ENCODE measurements at places on chromosomes 2 and 18.

GRCh38 chr2:29699045-29699444, 222.3 kb downstream of the ALK start:
- no peak for DNase-seq

GRCh38 chr18:79540161-79540903, 139.3 kb upstream of the CTDP1 start:
- no peak for DNase-seq

- no peak for DNase-seq
These were observed 555.2 kb downstream of the DCDC2C start for GRCh38 chr2:4258563-4258962.

DNA sequence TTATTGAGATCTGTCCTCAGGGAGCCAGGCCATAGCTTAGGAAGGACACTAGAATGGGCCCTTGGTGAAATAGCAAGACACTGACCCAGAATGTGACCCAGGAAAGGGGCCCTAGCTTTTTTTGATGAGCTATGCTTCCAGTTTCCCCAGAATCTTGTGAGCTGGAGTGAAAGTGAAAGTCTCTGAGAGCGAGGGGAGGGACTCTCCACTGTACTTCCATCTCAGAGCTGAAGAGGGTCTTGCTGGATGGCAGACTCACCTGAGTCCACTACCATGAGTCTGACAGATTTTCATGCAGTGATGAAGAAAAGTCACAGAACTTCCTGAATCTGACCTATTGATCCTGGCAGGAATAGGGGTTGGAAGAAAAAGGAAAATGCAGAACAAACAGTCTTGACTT, 3.1 kb downstream of the ARHGAP25 start:
- DNase-seq: no peak

DNA sequence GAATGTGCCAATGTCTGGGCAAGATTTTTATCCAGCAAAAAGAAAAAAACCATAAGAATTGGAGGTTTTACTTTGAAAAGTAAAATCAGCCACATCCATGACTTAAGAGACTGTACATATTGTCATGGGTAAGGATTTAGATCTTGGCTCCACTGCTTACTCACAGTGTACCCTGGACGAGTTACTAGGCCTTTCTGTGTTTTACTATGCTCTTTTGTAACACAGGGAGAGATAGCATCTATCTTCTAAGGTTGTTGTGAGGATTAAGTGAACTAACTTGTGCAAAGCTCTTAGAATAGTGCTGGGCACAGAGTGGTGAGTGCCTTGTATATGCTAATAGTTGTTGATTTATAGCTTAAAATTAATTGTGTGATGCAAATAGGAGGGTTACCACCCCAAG, 255.9 kb downstream of the NEDD4L start:
- DNase-seq: no peak

- DNase-seq: no peak
These were observed 12.5 kb downstream of the INPP4A start for GRCh38 chr2:98457045-98457696.

- no peak for DNase-seq
These were observed 198.9 kb upstream of the SH3BP4 start for GRCh38 chr2:234752966-234753365.

GRCh38 chr2:217291259-217291658, 431.4 kb upstream of the TNP1 start:
- no peak for DNase-seq

GRCh38 chr2:8315531-8316165, 366.2 kb upstream of the ID2 start:
- no peak for DNase-seq

GRCh38 chr2:191980483-191980882, 133.6 kb upstream of the CAVIN2 start:
- DNase-seq: no peak

GRCh38 chr2:171386627-171387026, 47.2 kb downstream of the METTL8 start:
- no peak for DNase-seq

DNA sequence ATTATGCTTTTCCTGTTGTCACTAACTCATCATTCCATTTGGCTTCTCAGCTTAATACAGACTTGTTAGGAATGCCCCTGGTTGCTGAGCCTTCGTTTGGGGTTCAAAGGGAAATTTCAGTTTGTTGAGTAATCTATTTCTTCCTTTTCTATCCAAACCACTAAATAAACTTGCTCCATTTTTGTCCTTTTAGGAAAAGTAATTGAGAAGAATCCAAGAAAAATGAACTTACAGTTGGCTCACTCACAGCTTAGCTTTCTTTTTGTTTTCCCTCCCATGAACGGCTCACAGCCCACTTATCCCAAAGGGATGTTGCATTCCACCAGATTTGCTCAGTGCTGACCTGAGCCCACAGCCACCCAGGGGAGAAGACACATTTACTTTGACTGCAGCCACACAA, 73.9 kb downstream of the SOX11 start:
- no peak for DNase-seq

DNA sequence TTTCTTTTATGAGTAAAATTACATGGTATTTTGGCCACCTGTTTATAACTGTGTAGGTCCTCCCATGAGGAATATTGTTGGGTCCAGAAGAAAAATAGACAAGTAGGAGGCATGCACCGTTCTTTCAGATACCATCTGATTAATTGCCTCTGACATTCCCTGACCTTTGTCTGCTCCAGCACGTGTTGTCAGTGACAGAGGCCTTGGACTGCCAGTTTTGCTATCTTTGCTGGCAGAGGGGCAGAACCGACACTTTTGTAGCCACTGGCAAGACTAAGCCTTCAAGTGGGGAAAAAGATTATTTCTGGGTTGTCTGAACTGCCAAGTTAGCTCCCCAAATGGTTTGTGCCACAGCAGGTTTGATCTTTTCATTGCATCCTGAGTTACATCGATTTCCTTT, 276.9 kb downstream of the CAMKMT start:
- DNase-seq: no peak

DNA sequence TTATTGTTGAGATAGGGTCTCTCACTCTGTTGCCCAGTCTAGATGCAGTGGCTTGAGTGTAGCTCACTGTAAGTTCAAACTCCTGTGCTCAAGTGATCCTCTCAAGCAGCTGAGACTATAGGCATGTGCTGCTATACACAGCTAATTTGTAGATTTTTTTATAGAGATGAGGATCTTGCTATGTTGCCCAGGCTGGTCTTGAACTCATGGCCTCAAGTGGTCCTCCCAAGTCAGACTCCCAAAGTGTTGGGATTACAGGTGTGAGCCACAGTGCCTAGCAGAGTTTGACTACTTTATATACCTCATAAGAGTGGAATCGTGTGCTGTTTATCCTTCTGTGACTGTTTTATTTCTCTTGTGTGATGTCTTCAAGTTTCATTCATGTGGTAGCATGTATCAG, 60.3 kb downstream of the TANC1 start:
- no peak for DNase-seq

DNA sequence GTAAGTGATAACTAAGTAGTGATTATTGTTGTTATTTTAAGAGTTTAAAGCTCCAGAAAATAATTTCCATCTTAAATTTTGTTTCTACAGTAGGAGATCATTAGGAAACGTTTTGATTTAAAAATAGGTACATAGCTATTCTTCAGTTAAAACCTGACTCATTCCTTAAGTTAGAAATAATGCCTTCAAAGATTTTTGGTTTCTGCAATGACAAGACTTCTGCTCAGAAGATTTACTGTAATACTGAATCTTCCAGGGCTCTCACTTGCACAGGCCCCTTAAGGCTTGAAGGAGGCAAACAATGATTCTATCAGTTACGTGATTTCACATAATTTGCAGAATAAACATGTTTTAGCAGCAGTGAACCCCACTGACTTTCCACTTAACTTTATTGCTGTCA, 333.7 kb downstream of the RAD51AP2 start:
- no peak for DNase-seq

GRCh38 chr2:20223407-20224163, 1.3 kb downstream of the SDC1 start:
- no peak for DNase-seq

DNA sequence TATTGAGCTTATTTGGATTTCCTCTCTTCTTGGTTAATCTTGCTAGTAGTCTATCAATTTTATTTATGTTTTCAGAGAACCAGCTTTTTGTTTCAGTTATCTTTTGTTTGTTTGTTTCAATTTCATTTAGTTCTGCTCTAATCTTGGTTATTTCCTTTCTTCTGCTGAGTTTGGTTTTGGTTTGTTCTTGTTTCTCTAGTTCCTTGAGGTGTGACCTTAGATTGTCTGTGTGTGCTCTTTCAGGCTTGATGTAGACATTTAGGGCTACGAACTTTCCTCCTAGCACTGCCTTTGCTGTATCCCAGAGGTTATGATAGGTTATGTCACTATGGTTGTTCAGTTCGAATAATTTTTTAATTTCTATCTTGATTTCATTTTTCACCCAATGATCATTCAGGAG, 141.6 kb downstream of the ZNF236 start:
- DNase-seq: no peak

- no peak for DNase-seq
These were observed 59.3 kb upstream of the CTIF start for GRCh38 chr18:48479531-48479930.

- no peak for DNase-seq
These were observed 39.5 kb downstream of the RRM2 start for GRCh38 chr2:10161961-10162441.

DNA sequence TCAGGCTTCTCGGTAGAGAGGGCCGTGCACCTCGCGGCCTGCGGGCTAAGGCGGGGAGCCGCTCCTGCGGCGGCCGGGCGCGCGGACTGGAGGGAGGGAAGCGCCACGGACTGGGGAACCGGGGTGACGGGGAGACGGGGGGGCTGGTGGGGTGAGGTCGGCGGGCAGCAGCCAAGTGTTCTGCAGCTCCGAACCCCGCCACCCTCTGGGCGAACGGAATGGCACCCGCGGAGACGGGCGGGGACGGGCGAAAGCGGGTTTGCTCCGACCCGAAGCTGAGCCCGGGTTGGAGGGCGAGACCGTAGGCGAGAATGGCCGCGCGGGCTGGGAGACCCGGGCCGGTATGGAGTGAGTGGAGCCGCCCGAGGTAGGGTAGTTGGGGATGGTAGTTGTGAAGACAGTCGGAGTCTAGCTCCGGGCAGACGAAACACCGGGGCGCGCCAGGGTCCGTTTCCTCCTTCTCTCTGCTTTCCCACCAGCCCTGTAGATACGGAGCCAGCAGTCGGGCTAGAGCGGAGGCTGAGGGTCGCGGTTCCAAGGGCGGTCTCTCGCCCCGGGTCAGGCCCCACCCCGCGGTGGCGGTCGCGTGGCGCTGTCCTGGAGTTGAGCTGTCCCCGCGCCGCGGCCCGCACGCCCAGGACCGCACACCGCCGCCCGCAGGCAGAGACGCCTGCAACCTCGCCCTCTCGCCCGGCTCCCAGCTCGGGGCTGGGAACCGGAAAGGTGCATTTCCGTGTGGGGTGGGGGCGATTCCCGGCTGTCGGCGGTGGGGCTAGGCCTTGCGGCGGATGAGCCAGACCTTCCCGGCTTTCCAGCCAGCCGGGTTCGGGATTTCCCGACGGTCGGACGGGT, 160.3 kb upstream of the SIX2 start:
- no peak for DNase-seq

- no peak for DNase-seq
These were observed 164.8 kb upstream of the ACVR2A start for GRCh38 chr2:147679955-147680531.

DNA sequence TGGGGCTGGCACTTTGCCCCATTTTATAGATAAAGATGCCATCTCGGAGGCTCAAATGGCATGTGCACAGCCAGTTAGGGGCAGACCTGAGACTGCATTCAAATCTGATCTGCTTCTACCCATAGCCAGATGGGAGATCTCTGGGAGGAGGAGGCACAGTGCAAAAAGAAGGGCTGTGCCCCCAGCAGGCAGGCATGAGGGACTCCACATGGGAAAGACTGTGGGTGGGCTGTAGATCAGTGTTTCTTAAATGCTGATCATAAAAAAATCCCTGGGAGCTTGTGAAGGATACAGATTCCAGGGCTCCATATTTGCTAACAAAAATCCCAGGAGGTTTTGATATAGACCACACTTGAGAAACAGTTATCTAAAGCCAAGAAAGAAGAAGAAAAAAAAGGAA, 15.2 kb downstream of the PAX8 start:
- no peak for DNase-seq

DNA sequence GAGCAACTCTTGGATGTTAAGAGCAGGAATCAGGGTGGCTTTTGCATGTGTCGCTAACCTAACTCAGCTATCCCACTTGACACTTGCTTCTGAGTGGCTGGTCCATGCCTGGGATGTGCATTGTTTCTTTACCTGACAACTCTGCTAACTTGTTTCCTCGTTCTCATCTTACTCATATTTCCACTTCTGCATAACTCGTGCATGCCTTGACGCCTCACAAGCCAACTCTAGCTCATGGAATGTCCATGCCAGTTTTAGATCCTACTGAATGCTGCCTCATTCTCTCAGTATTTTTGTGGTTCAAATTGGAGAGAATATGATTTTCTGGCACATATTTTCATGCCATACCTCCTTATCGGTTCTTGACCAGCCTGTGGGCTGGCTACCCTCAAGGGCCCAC, 52.5 kb downstream of the CDCA7 start:
- DNase-seq: no peak

DNA sequence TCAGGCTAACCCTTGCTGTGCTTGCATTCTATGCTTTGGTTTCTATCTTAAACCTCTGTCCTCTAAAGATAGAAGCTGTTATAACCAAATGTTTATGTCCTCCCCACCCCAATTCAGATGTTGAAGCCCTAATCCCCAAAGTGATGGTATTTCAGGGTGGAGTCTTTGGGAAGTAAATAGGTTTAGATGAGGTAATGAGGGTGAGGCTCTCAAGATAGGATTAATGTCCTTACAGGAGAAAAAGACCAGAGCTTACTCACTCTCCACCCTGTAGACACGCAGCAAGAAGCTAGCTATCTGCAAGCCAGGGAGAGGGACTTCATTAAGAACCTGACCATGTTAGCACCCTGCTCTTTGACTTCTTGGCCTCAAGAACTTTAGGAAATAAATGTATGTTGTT, 362.5 kb downstream of the ERBB4 start:
- no peak for DNase-seq

GRCh38 chr18:64183665-64184064, 34.8 kb upstream of the LINC00305 start:
- no peak for DNase-seq

All from activated T-helper 1 cell treated with anti-CD3 and anti-CD28 coated beads, Interleukin-2, amount 50 U/mL, for 16 hours (primary cell).